ENCODE measurements at places on chromosomes 12 and 14. TPM values are rescaled to one million over a fixed set of nuclear protein-coding genes. Genes with fewer than 3 reads are reported as not detected.

DNA sequence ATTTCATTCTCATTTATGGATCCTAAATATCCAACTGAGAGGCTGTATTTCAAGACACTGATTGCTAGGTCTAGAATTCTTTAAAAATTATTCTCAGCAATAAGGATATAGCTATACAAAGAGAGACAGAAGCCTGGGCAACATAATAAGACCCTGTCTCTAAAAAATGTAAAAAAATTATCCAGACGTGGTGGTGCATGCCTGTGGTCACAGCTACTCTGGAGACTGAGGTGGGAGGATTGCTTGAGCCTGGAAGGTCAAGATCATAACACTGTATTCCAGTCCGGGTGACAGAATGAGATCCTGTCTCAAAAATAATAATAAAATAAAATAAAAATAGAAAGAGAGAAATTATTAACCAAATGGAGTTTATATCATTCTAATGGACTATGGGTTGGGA, 20.6 kb upstream of the ARID2 start:
- DNase-seq: no peak

- DNase-seq: no peak
Measured at GRCh38 chr14:76585616-76586015, 175.7 kb upstream of the VASH1 start.

Gene TBX3
- total RNA-seq: 6.6 TPM

DNA sequence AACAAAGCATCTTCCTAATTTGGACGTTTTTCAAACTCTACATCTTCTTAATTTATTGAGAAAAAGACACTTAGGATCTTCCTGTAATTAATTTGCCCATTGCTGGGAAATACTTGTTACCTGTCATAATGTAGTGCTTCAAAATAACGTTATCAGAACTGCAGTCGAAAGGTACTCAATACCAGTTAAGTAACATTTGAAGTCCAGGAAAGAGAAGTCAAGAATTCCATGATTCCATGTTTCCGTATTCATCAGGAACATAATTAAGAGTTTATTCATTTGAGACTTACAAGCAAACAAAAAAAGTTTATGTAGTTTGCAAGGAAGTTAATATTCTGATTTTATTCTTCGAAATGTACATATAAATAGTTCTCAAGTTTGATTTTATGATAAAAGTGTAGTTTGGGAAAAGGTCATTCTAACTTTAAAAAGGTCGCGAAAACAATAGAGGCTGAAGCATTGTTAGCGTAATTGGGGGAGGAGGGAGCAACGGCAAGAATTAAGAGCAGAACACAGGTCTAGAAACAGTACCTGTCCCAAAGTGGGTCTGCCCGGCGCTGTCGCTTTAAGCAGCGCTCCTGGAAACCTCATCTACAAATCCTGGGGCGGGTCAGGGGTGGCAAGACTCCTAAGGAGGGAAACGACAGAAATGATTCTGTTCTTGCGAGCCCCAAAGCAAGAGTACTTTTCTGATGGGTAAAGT, 1.2 kb upstream of the KCNMB4 start:
- no peak for DNase-seq

GRCh38 chr12:116153113-116153512, 124.4 kb downstream of the MED13L start:
- DNase-seq: no peak

Data from NCI-H460 (cell line).